ENCODE measurements at places on chromosomes 12 and 14.

DNA sequence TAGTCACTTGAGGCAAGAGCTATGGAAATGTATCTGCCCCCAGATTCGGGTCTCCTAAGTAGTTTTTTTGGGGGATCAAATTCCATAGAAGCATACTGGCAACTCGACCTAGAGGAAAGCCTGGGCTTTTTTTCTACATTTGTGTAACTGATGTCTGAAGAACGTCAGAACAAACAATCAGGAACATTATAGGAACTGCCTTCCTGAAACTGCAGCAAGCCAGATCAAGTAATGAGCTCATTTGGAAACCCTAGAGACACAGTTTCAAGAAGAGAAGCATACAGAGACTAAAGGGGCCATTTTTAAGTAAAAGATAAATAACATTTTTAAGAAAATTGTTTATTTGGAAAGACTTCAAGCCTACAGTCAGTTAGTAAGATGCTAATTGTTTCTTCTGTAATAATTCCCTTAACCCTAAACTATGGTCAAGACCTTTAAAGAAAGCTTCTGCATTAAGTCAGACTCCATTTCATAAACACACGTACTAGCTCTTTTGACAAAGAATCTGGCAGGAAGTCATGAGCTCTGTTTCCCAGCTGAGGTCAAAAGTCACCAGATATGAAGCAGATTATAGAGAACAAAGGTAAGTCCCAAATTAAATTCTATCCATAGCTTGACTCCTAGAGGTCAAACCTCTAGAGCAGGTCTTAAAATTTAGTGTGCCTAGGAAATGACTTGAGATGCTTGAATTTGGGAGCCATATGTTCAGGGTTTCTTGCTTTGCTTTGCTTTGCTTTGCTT lies 112.8 kb downstream of the EGLN3 start:
- no peak for DNase-seq

- DNase-seq = no peak
Observed at GRCh38 chr12:130958557-130959140, 4.9 kb downstream of the ADGRD1 start.

DNA sequence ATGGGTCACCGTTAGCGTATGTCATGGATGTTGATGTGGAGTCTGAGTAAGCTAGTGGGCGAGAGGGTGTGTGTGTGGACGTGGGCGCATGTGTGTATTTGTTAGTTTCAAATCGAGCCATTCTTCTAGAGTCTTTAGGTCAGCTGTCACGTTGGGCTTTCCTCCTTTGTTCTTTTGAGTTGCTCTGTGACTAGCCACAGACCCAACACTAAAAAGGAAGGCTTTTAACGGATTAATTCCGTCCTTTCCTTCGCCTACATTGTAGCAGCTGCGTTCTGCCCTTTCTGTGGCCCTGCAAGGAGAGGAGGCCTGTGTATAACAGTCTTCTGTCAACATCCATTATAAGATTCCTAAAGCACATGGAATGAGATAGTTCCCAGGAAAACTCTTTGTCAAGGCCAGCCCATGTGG lies 117.2 kb upstream of the DNM1L start:
- no peak for DNase-seq

- no peak for DNase-seq
Observed at GRCh38 chr12:110269622-110270124, 11.4 kb upstream of the ATP2A2 start.

DNA sequence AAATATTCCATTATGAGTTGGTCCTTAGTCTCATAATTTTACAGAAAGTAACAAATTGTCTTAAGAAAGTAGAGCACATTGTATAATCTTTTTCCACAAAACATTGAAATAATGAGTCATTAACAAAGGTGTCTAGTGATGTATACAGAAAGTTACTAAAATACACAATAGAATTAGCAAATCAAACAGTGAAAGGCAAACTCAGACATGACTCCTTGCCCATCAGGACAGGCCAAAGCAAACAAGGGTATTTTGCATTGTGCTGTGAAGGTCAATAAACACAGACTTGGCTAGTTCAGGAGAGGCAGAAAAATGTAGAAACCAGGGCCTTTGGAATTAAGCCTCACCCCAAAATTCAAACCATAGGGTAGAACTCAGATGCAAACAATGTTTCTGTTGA lies 37.3 kb downstream of the SIX4 start:
- no peak for DNase-seq

Data from NCI-H774 (cell line).